Thoracic aorta (tissue), 2 donors: ENCODE measurements at places on chromosomes 6 and 20. TPM values are rescaled to one million over a fixed set of nuclear protein-coding genes. Genes with fewer than 3 reads are reported as not detected.

DNA sequence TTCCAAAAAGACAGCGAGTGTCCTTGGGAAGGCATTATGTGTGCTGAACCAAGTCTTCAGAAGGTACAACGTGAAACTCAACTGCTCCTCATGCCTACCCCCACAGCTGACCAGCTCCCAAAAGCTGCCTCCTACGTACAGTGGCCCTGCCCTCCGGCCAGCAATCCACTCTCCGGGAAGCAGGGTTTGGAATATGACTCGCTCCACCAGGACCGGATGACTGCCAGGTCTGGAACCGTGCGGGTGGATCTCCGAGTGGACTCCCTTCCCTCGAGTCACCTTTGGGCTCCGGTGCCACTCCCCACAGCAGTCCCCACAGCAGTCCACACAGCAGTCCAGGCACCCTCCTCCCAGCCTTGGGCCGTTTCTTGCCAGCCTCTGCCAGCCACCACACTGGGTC, 4.3 kb downstream of the ZBTB46 start:
- no peak for DNase-seq

DNA sequence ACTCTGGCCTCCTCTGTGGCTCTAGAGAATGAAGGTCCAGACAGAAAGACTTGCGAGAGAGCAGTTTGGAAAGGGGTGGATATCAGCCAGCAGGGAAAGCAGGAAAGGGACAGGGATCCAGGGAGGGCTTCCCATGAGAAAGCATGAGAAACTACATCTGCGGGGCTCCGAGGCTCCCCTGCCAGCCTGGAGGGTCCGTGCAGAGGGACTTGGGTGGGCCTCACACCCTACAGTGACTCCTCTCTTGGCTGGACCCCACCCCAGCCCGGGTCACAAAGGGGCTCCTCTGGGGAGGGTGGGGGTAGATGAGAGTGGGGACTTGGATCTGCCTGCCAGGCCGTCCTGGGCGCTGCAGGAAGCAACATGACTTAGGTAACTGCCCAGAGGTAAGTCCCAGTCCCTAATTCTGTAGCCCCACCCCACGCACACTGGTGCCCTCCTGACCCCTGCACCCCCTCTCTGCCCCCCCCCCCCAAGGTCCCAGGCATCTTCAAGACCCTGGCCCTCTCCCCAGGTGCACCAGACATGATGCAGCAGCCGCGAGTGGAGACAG, at the start of gene TMEM239:
Gene TMEM239 (plus strand): TSS at position 335 of the 553 bp plus-strand sequence. CDS start 191 bp downstream, at position 526.
- DNase-seq = no peak

ARMH2 gene
- total RNA-seq = not detected

- no peak for DNase-seq
These were observed 95.6 kb downstream of the JARID2 start for GRCh38 chr6:15341311-15342001.

DNA sequence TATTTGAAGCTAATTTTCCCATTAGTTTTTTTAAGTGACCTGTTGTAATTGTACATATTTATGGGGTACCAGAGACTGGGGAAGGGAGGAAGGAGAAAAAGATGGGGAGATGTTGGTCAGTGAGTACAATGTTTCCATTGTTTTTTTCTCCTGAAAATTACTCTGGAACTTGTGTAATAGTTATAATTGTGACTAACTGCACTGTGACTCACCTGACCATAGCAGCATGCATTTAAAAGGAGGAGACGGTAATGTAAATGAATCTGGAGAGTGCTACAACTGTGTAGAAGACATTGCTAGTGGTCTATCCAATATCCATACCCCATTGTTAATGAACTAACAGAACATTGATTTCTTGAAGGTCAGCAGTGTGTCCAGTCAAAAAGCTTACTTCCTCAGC, 133.4 kb downstream of the RFPL4B start:
- DNase-seq = no peak

GRCh38 chr20:48015943-48016723, 230.9 kb upstream of the SULF2 start:
- DNase-seq = no peak

GRCh38 chr20:40682104-40682981, 6.7 kb downstream of the MAFB start:
- DNase-seq = no peak

ZNF322 gene
- total RNA-seq = 18.6 TPM

- DNase-seq = no peak
These were observed 34.0 kb downstream of the LY86 start for GRCh38 chr6:6622501-6622900.

GRCh38 chr20:56540415-56540814, 7.4 kb downstream of the FAM209B start:
- DNase-seq = no peak

GRCh38 chr20:58361481-58362205, 27.4 kb upstream of the VAPB start:
- no peak for DNase-seq

EGFL8 gene
- total RNA-seq = 13.8 TPM

DNA sequence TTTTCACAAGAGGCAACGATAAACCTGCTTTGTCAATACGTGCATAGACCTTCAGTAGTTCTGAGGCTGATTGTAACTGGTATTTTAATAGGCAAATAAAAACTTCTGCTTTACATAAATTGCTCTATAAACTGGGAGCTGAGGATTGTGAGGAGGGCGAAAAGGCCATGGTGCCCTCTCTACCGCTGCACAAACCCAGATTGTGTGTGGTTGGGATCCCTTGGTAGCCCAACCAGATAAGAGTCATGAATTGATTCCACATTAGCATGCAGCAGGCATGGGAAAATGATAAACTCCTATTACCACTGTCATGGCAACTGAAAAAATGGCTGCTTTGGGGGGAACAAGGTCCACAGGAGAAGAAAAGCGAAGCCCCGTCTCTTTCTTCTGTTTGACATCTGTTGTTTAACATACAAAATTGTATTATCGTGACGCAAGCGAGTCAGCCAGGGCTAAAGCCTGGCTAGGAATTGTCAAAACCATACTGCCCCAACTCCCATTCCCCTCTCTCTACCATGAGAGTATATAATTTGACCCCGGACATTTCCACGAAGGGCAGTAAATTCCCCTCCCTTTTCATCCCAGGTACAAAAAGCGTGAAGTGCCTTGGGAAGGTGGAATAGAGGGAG, 157.8 kb upstream of the SALL4 start:
- no peak for DNase-seq

SLC22A23 gene
- total RNA-seq = 9.7 TPM

GRCh38 chr6:45448417-45449389, 71.0 kb upstream of the SUPT3H start:
- DNase-seq = no peak
